ENCODE measurements at places on chromosomes 3 and 15.

DNA sequence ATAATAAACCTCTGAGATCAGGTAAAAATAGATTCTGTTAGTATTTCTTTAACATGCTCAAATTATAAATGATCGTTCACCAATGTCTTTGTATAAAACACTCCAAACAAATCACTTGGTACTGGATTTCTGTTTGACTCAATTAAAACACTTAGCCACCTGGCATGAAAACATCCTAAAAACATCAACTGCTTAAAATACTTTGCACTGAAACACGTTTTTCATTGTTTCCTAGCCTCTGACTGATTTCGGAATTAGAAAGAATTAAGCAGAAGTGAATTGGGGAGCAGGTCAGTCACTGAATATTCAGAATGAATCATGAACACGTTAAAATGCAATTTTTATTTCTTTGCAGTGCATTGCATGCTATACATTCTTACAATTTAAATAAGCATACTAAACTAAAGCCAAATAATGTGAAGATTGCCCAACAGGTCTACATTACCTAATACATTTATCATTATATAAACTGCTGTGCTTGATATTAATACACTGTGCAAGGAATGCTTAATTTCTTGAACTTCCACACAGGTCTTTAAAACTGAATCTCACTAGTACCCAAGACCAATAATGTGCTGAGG lies 1.6 kb downstream of the THRB start:
- no peak for DNase-seq

DNA sequence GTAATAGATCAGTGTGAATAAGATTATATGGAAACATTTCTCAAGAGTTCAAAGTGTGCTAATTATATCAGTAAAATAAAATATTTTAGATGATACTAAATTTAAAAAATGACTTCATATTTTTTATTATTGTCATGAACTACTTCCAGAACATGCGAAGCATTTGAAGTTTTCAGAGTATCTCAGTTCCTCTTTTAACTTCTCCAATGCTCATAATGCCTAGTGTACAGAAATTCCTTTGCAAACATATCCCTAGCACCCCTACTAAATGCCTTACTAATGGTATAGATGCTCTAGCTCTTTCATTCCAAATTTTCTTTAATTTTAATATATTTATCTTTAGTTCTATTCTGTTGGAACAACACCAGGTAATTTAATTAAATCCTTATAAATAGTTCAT lies 580.4 kb downstream of the CADM2 start:
- DNase-seq = no peak

GRCh38 chr15:62782071-62782841 lies 260.3 kb upstream of the TPM1 start:
- no peak for DNase-seq

GRCh38 chr15:33191591-33191990 lies 2.9 kb downstream of the FMN1 start:
- no peak for DNase-seq

DNA sequence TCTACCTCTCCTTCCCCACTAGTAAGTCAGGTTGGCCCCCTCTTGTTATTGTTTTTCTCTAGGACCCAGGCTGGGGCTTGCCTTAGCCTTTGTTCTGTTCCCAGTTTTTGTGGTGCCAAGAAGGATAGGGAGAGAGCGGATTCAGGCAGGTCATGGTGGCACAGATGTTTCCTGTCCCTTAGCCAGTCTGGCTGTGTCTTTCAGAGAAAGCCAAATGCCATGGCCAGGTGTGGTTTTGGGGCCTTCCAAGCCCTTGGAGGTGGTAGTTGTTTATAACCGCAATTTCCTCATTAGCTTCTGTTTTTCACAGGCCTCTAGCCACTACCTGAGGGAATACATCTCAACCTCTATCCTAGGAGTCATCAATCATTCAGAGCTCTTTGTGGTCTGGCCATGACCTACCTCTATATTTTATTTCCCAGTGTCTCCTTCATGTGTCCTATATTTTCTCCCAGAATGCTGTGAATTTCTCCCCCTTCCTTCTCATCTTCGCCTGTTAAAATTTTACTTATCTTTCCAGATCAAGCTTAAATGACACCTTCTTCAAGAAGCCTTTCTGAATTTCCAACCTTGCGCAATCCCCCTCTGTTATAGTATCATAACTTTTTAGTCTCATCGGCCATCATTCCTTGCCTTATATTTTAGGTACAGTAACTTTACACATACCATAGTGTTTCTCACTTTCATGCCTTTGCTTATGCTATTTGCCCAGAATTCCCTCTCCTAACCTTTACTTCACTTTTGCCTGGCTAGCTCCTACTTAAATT lies 38.2 kb downstream of the TIMP4 start:
- no peak for DNase-seq

- DNase-seq = no peak
These were observed 350.8 kb upstream of the ZNF385D start for GRCh38 chr3:22101811-22102210.

DNA sequence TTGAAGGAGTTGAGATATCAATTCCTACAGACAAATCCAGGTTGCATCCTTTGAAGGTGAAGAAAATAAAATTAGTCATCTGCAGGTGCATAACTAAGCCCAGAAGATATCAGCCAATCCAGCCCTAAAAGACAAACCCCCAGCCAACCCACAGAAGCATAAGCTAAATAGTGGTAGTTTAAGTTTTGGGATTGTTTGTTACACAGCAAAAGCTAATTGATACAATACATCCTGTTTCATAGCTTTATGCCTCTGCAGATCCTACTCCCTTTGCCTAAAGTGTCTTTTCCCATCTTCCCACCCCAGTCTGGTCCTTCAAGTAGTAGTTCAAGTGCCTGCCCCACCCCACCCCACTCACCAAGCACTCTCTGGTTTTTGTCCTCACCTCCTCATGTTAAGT lies 48.6 kb upstream of the CAPN7 start:
- no peak for DNase-seq

GRCh38 chr15:101362986-101363566 lies 68.0 kb upstream of the SNRPA1 start:
- DNase-seq = no peak

DNA sequence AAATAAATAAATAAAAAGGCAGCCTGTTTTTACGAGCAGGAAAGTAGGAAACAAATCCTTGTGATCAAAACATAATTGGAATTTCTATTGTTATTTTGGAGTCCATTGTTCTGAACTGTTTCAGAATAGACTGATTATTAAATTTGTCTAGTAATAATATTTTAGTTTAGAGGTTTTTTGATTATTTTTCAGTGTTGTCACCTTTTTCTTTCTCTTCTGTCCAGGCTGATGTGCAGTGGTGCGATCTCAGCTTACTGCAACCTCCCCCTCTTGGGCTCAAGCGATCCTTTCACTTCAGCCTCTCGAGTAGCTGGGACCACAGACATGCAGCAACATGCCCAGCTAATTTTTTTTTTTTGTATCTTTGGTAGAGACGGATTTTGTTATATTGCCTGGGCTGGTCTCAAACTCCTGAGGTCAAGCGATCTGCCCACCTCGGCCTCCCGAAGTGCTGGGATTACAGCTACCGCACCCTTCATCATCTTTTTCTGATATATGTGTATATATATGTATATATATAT lies 38.0 kb downstream of the KAT2B start:
- no peak for DNase-seq

GRCh38 chr3:110767838-110768237 lies 303.8 kb upstream of the NECTIN3 start:
- DNase-seq = no peak

DNA sequence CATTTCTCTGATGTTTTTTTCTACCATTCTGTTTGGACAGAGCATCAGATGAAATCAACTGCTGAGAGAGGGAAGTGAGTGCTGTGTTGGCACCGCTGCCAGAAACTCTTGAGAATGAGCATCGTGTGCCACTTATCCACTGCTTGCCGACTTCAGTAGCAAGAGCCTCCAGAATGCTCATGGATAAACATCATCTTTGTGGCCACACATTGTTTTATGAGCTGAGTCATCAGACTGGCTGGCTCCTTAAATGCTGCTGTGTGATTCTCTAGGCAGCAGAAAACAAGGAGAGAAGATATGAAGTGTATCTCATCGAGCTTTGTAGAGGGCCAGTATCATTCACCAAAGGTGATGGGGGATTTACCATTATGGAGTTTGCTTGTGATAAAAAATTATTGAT lies 3.4 kb upstream of the DOCK3 start:
- DNase-seq = no peak

DNA sequence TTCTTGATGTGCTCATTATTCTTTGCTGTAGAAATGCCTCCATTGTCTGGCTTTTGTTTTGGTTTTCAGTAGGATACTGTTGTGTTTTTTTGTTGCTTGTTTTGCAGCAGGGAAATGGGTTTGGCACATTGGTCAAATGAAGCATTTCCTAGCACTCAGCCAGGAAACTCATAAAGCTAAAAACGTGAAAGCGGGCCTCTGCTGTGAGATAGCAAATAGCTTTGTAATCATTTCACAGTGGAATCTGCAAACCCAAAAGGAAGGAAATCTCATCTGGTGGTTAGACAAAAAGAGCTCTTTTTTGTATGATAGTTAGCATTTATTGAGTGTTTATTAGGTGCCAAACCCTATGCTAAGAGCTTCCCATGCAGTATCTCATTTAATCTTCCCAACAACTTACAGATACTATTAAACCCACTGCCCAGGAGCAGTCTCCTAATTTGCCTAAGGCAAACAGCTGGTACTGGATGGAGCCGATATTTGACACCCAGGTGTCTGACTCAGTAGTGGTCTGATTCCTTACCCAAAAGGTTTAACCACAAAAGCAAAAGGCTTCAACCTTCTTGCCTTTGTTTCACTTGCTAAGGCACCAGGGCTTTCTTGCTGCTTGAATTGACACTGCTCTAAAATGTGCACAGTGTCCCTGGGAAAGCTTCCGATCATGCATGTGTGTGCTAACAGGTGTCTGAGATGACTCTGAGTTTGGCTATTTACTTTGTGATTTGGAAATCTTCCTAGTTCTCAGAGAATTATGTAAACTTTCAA lies 527.9 kb upstream of the MDFIC2 start:
- DNase-seq = no peak

DNA sequence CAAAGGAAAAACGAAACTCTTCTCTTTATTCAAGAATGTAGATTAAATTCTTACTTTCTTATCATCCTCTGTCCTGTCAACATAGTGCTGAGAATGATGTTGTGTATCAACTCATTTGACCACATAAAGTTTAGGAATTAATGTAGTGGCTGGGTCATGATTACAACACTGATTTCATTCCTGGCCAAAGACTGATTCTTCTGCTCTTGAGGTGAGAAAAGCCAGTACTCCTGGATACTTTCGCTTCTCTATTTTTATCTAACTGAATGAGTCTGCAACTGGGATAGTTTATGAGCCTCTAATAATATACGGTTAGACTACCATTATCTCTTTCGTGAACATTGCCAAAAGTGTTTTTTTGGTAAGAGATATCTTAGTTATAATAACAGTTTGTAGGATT lies 173.0 kb downstream of the LPP start:
- DNase-seq = no peak

- no peak for DNase-seq
These were observed 459.6 kb upstream of the DPH6 start for GRCh38 chr15:36005542-36005941.

DNA sequence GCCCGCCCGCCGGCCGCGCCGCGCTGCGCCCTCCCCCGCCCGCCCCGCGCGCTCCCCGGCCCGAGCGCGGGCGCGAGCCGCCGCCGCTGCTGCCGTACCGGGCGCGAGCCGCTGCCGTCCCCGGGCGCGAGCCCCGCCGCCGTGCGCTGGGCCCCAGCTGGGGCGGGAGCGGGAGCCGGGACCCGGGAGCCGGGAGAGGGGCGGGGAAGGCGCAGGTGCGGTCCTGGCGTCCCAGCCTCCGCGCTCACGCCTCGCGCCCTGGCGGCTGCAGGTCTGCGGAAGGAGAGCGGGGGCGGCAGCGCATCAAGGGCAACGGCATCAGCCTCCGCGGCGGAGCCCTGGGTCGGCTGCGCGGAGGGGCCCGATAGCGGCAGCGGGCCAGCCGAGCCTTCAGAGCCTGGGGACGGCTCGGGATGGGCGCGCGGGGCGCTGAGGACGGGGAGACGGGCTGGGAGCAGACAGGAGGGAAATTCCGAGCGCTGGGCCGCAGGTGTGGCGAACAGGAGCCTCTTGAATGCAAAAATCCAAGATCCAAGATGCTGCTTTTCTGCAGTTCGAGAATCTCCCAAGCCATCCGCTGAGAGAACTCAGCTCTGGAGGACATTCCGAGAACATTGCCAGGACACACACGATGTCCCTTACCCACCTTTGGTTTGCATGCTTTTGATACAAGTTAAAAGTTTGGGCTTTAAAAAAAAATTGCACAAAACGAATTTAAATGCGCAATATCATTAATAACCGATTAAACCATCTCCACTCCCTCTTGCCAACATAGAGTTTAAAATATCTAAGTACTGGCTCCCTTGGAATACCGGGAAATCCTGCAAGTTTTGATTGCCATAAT lies 251.1 kb downstream of the TJP1 start:
- DNase-seq = peak; percentile 6

DNA sequence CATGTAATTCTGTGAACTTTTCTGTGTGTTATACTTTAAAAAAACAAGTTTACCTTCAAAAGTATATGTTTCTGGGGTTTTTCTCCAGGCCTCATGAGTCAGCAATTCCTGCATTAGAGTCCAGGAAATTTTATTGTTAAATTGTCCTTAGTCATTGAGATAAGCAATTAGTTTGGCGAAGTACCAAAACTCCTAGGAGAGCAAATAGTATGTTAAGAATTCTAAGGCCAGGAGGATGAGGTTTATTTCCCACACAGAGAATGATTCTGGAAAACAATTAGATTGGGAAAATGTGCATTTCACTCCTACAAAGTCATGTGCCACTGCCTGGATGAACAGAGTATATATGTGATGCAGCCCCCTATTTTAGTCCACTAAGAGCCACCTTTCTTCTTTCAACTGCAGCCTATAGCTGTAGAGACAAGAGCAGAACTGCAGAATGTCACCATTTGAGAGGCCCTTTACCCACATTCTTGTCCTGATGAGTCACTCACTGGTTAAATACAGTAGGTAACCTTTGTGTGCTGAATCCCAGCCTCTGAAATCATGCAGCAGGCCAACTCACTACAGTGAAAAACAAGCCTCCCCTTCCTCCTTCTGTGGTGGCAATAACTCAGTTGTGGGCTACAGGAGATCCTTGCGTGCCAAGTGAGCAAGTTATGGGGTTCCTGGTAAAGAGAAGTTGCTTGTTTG lies 452.8 kb upstream of the THBS1 start:
- no peak for DNase-seq

GRCh38 chr3:152084441-152085158 lies 184.1 kb upstream of the MBNL1 start:
- DNase-seq = no peak

DNA sequence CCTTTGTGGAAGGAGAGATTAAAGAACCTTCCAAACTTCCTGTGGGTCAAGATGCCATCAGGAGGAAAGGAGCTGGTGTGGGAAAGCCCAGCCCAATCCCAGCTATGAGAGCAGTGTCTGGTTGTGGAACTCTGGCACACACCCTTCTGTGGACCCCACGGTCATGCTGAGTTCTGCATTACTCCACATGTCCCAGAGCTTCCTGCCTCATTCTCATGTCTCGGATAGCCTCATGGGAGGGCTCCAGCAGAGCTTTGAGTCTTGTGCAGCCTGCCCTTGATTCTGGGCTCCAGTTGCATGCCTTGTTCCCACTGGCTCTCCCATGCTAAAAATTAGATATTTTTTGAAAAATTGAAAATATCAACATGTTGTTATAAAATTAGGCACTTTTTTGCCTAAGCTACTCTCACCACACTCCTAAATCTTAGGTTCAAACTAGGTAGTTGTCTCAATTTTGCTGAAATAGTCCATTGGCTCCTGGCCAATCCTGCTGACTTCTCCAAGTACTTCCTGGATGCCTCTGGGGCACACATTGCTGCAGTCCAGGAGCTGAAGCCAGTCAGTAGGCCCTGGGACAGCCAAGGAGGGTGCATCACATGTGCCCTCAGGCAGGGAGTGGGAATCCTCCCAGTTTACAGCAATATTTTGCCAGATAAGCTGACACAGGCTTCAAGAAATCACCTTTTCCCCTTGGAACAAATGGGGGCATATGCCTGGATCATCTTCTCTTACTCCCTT lies 144.3 kb downstream of the EEFSEC start:
- DNase-seq = no peak
